Astrocyte of the hippocampus (primary cell): ENCODE measurements at places on chromosomes 7 and 10.

DNA sequence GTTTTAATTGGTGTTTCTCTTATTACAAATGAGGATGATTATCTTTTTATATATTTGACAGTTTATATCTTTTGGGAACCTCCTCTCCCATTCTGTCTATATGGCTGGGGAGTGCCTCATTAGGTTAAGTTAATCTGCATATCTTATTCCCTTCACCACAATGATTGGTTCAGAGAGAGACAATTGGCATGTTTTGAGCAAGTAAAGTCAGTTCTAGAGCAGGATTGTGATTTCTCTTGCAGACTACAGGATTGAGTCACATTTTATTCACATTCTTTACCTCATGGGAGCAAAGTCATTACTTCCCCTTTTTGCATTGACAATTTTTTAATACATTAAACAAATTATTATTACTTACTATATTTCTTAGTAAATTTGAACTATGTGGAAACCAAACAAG, 345.6 kb downstream of the MDFIC start:
- no peak for DNase-seq

- no peak for DNase-seq
Observed at GRCh38 chr7:81159402-81159801, 240.6 kb upstream of the SEMA3C start.

DNA sequence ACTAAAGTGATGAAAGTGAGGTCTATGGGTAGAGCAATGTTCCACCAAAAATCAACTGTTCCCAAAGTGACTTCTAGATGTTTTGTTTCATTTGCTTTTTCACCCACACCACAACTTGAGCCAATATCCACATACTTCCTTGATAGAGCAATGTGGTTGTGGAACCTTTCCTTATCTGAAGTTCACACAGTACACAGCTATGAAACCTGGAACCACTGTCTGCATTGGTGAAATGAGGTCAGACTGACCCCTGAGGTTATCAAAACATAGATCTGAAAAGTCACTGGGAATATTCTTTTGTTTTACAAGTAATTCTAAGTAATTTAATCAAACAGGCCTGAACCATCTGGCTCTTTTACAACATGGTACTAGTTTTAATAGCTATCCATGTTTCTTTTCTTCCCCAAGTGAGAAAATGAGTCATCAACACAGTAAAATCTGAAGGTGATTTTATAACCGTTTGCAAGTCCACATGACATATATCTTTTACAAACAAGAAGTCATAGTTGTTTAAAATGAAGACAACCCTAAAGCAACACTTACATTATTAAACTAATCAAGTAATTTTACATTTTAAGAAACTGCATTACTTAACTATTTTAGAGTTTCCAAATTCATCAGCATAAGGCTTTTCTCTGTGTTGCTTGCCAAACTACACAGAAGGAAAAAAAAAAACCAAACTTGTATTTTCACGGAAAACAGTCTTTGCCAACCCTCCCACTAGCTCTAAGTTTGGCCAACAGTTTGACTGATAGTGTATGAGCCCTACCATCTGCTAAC, 80.3 kb downstream of the LRRC17 start:
- peak; percentile 88 for DNase-seq

DNA sequence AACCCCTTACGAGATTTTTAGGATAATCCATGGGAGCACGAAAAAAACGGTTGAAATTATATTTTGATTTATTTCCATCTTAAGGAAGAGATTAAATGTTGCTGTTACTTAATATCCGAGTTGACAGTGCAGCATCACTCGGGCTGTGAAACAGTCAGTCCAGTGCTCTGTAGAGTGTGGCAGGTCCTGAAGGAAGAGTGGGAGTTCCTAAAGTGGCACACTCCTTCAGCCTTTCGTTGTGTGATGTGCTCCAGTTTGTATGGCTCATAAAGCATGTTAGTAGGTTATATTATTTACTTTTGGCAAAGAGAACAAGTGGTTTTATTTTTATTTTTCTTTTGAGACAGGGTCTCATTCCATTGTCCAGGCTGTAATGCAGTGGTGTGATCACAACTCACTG, 358.3 kb downstream of the AUTS2 start:
- no peak for DNase-seq

DNA sequence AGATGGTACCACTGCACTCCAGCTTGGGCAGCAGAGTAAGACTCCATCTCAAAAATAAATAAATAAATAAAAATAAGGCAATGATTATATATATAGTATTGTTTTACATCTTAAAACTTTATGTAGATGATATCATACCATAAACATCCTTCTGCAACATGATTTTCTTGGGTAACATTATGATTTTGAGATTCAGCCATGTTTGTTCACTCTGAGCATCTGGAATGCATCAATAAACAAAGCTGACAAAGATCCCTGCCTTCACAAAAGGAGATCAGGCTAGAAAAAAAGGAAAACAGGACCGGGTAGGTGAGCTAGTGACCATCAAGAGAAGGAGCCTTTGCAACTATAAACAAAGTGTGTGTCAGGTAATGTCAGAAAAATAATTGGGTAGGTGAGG, 31.9 kb upstream of the KAT6B start:
- DNase-seq, result no peak

GRCh38 chr7:16223963-16224707, 197.2 kb downstream of the CRPPA start:
- DNase-seq, result no peak

DNA sequence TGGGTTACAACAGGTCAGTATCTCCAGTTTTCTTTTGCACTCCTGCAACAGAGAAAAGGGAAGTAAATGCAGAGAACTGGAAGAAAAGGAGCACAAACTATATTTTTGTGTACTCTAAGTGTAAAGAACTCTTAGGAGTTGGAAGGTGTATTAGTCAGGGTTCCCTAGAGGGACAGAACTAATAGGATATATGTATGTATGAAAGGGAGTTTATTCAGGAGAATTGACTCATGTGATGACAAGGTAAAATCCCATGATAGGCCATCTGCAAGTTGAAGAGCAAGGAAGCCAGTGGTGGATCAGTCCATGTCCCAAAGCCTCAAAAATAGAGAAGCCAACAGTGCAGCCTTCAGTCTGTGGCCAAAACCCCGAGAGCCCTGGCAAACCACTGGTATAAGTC, 22.6 kb upstream of the RAB18 start:
- DNase-seq, result no peak

- DNase-seq, result no peak
Observed at GRCh38 chr10:70098271-70098670, 34.4 kb downstream of the AIFM2 start.

DNA sequence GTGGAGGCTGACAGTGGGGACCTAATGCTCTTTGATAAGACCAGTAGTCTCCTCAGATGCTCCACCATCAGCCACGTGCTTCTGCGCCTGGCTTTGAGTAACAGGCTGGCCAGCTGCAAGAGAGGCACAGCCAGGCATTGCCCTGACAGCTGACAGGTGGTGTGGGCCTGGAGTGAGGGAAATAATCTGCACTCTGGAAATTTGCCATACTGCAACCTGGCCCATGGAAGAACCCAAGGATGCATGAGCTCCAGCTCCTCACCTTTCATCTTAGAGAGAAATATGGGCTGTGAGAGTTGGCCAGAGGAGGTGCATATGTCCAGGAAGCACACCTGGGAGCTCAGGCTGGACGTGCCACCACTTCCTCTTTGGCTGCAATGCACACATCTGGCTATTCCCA, 118.9 kb downstream of the PLXDC2 start:
- DNase-seq, result no peak

DNA sequence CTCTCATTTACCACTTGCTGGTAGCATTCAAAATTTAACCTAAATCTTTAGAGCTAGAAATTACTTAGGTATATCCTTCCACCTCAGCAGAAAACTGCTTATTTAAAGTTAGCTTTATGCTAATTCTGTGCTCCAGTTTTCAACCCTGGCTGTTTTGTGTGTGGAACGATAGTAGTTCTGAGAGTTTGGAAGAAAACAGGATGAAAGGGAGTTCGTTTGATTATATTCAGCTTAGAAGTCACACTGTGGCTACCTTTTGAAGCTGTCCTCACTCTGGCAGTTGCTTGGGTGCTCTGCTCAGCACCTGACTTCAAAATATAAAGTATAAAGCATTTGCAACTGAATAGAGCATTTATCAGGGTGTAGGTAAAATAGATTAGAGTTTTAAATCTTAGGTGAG, 2.6 kb upstream of the ASCC1 start:
- no peak for DNase-seq

DNA sequence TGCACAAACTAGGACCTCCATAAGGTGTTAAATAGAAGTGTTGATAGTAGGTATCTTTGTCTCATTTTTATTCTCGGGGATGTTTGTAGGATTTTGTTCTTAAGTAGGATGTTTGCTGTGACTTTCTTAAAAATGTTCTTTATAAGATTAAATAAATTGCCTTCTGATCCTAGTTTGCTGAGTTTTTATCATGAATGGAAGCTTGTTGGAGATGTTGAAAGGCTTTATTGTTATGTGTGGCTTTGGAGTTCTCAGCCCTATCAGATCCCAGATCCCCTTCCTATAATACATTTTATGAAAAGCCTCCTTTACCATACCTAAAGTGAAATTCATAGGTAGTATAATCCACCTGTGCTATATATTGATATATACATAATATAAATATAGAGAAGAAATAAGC, 40.1 kb downstream of the NHLRC2 start:
- no peak for DNase-seq

DNA sequence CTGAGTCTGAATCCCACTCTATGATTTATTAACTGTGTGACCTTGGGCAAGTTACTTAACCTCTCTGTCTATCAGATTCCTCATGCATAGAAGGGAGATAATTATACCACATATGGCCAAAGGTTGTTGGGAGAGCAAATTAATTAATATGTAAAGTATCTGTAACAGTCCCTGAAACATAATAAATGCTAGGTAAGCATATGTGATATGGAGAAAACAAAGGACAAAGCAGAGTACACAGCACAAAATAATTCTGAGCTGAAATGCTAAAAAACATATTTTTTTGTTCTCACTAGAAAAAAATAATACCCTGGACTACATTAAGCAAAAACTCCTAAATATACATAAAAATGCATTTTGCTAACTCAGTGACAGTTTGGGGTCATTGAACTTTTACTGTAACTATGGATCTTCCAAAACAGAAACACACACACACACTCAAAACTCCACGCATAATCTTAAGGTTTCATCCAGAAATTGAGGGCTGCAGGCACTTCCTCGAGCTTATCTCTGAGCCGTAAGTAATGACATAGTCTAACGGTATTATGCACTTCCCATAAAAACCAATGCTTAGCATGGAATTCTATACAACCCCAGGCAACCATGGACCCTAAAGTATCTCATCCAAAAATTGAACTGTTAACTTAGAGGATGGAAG, 201.7 kb upstream of the PTN start:
- DNase-seq, result no peak

DNA sequence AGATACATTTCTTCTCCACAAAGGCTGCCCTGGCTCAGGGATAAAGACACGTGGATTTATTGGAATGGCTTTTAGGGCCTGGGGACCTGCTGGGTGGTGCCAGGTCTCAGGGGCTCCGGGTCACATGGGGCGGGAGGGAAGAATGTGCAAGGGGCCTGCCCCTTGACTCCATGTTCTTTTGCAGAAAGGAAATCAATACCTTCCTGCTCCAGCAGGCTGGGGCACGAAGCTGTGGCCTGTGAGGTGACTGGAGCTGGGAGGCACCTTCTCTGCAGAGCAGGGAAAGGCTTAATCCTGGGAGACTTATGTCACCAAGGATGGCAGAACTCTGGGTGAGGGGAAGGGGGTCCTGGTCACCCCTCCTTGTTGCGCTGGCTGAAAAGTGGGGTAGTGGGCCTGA, 42.3 kb upstream of the GNA12 start:
- DNase-seq, result no peak

DNA sequence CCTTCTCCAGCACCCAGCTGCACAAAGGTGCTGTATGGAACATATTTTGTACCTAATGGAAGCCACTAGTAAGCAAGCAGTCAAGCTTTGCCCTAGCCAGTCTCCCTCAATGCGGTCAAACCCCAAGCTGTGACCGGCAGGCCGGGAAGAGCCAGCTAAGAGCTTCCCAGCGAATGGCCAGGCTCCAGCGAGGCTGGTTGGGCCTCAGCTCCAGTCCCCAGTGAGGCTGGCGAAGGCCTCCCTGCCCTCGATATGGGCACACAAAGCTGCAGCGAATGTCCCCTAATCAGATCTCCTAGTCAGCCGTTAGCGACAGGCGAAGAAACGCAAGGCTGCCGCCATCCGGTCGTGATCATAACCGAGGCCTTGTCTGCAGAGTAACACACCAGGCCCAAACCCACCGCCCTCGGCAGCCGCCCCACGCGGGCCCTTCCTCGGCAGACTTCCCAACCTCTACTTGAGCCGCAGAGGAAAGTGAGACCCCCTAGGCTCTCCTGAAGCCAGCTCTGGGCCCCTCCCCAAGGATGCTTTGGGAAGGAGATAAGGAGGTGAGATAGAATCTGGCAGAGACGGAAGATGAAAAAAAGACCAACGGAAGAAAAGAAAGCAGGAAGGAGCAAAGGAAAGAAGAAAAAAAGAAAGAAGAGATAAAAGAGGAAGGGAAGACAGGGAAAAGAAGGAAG, 3.1 kb upstream of the HOXA9 start:
- no peak for DNase-seq

DNA sequence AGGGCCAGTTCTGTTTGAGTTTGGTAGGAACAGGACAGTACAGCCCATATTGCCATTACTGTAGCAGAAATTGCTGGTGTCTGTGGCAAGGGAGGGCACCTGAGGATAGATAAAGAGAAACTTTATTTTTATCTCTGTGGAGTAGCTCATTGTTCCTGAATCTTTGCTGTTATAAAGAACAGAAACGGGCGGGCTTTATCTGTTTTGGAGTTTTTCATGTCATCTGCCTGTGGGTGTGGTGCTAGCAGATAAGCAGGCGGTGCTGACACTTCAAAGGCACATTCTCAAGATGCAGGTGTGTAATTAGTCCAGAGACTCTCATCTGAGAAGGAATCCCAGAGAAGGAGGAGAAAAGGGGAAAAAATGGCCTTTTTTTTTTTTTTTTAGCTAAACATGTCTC, 11.5 kb downstream of the ZNF273 start:
- DNase-seq, result no peak

DNA sequence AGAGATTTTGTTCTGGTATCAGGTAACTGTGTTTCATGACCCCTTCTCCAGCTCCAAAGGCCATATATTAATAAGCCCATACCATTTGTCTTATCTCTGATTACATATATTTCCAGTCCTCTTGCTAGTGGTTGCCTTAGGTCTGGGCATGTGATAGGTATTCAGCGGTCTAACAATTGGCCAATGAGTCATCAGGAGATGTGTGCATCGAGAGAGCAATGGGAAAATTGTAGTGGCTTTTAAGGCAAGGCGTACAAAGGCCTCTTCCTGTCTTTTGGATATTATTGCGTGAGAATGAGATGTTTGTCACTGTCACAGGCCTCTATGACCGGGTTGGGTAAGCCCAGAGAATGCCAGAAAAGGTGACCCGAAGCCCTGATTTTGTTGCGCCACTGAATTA, 38.6 kb upstream of the SFRP5 start:
- peak; percentile 58 for DNase-seq

- no peak for DNase-seq
Observed at GRCh38 chr7:7799138-7799537, 80.7 kb upstream of the RPA3 start.

DNA sequence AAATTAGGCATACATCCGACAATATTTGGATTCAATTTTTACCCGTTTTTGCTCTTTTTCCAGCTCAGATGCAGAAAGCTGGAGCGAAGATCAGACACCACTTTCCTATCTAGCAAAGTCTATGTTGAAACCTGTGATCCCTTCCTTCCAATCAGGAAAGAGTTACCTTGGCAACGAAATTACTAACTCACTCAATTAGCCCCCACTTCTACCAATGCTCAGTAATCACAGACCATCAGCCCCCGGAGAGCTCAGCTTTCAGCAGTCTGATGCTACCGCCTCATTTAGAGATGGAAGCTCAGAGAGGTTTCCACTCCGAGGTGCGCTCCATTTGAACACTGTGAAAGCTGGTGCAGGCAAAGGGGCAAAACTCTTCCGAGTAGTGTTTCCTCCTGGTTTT, 6.7 kb downstream of the FRAT1 start:
- no peak for DNase-seq
